ENCODE measurements at places on chromosomes 12 and 14. TPM values are rescaled to one million over a fixed set of nuclear protein-coding genes. Genes with fewer than 3 reads are reported as not detected.

Gene KLRB1
- total RNA-seq, result 0.12 TPM

DNA sequence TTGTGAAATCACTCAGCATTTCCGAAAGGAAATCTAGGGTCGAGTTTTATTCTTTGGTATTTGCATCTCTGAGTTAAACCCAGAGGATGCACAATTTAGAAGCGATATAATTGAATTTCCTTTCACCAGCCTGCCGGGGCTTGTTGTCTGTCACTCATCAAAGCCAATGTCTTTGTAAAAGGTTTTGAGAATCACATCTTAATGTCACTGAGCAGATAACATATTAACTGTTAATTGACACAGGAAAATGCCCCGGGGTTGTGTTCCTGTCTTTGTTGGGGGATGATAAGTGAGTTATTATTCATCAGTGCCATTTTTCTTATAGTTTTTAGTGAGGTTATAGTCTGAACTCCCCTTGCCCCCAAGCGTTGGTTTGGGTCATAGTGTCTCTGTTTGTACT lies 73.4 kb downstream of the DUSP6 start:
- DNase-seq, result no peak

DNA sequence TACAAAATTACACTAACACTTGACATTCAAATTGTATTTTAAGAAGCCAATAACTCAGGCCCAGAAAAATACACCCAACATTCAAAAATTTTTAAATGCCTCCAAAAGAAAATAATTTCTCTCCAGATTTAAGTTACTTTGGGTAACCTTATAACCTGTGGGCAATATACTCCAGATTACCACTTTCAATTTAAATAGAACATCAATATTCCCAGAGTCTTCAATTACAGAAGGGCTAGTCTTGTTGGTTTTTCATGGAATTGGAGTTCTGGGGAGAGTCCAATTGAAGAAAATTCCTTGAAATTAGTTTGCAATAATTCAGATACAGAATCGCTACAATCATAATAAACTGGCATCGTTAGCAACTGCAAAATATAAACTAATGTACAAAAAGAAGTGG lies 2.0 kb downstream of the PPP4R3A start:
- DNase-seq, result no peak

GRCh38 chr14:73324533-73324932 lies 87.2 kb downstream of the PAPLN start:
- no peak for DNase-seq

GRCh38 chr12:93784339-93785086 lies 107.3 kb downstream of the CRADD start:
- peak; percentile 11 for DNase-seq

DNA sequence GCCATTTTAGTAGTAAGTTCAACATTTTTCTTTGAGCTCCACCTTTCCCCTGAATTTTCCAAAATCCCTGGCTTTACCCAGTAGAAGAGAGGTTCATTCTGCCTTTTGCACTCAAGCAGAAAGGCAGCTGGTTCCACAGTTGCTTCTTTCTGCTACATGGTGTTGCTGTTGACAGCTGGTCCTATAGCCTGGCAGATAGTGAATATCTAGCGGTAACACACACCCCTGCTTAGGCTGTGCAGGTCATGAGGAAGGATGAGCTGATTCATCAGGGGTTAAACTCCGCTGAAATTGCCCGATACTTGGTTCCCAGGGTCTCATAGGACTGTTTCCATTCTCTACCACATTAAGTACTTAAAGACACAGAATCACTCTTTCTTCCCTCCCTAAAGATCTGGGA lies 62.4 kb downstream of the PUS7L start:
- DNase-seq, result no peak

Gene AP5M1
- 20.4 TPM for total RNA-seq

Gene KRT82
- not detected for total RNA-seq

Measured in pancreas (tissue), 10 donors.